ENCODE measurements at places on chromosomes 16 and 17.
A peak's percentile ranks its signal among the peaks of the same experiment; 100 is the strongest.

GRCh38 chr17:47630614-47631013, 19.1 kb upstream of the KPNB1 start:
- DNase-seq: no peak

GRCh38 chr16:21163576-21163975, 5.1 kb downstream of the LDAF1 start:
- DNase-seq: no peak

DNA sequence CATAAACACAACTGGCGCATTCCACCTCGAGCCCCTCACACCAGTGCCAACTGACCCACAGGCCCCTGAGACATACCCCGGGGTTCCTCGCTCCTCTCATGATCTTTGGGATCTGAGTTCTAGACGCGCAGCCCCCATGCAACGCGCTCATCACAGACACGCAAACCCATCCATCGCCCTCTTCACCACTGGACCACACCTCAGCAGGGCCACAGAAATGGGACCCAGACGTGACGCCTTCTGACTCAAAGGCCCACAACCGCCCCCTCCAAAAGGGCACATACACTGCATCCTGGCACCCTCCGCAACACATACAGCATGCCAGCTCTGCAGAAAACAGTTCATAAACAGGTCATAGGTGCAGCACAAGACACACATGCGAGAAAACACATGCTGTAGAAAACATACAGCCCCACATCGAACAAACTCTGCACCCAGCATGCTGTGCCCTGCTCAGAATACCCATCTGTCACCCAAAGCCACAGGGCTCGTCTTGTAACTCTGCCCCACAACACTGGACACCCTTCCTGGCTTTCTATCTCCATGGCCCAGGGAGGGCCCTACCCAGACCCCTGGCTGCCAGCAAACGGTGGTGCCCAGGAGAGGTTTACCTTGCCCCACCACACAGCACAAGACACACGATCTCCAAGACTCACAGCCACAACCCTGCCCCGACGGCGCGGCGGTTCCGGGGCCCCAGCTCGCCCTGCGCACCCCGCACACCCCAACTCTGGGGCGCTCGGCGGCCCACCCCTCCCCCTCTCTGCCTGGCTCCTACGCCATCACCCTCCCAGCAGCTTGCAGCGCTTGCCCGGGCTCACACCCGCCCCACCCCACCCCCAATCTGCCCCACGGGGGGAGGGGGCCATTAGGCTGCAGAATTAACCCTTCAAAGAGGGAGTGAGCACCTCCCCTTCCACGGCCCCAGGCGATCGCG, 887 bp downstream of the ZBTB4 start:
- DNase-seq: no peak

DNA sequence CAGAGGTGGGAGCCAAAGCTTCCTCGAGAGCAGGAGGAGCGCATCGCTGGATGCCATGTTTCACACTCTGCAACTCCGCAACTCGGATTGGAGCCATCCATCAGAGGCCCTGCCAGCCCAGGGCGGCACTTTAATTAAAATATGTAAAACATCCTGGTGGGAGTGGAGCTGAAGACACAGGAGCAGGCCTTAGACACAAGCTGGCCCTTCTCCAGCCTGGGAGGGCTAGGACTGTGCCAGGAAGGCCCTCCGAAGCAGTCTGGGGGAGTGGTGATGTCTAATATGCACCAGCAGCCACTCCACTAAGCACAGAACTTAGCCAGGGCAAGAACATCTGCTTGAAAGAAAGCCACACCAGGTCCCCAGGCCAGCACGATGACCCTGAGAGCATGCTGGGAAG, 5.8 kb upstream of the CCDC182 start:
- no peak for DNase-seq

GRCh38 chr16:7888411-7888810, 555.8 kb downstream of the RBFOX1 start:
- no peak for DNase-seq

GRCh38 chr16:31286421-31287032, 26.8 kb downstream of the ITGAM start:
- DNase-seq: no peak

- DNase-seq: no peak
Measured at GRCh38 chr16:25709213-25709612, 17.5 kb downstream of the HS3ST4 start.

DNA sequence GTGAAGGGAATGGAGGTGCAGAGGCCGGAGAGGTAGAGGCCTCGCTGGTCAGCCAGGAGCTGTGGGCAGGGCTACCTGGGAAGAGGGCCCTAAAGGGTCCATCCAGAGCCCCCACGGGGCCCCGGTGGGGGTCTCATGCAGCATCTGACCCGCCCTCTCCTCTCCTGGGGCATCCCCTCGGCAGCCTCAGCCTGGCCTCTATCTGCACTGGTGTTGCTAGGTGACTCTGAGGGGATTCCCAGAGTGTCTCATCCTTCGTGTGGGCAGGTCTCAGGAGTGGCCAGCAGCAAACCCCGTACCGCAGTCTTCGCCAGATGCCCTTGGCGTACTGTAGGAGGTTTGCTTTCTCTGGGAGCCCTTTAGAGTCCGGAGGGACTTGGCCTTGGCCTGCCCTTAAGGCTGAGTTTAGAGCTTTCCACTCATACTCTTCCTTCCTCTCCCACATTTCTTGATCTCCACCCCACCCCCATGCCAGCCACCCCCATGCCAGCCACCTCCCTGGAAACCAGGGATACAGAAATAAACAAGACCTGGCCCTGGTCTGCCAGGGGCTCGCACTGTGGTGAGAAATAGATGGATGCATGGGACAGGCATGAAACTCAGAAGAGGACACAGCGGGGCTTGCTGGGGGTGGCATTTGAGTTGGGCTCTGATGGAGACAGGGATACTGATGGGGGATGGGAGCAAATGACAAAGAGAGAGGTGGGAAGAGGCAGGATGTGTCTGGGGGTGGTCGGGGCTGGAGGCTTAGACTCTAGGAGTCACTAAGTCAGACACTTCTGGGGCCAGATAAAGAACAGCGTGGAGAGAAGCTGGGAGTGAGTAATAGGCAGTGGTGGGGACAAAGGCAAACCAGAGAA, 9.9 kb downstream of the SLC5A10 start:
- DNase-seq: peak; percentile 64

GRCh38 chr16:73172973-73173709, 125.2 kb upstream of the ZFHX3 start:
- no peak for DNase-seq

DNA sequence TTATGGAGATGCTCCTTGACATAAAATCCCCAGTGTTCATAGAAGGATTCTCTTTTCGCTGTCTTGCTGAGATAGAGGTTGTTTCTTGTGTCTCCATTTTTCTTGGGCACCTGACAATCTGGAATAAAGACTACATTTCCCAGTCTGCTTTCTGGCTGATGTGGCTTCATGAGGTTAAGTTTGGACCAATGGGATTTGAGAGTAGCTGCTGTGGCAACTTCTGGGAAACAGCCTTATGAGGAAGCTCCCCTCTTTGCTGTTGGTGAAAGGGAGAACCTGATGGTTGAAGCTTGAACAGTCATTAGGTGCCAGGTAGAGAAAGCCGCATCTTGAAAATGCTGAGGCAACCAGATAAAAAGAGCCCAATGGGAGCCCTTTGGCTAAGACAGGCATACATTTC, 24.4 kb downstream of the HS3ST4 start:
- DNase-seq: no peak

DNA sequence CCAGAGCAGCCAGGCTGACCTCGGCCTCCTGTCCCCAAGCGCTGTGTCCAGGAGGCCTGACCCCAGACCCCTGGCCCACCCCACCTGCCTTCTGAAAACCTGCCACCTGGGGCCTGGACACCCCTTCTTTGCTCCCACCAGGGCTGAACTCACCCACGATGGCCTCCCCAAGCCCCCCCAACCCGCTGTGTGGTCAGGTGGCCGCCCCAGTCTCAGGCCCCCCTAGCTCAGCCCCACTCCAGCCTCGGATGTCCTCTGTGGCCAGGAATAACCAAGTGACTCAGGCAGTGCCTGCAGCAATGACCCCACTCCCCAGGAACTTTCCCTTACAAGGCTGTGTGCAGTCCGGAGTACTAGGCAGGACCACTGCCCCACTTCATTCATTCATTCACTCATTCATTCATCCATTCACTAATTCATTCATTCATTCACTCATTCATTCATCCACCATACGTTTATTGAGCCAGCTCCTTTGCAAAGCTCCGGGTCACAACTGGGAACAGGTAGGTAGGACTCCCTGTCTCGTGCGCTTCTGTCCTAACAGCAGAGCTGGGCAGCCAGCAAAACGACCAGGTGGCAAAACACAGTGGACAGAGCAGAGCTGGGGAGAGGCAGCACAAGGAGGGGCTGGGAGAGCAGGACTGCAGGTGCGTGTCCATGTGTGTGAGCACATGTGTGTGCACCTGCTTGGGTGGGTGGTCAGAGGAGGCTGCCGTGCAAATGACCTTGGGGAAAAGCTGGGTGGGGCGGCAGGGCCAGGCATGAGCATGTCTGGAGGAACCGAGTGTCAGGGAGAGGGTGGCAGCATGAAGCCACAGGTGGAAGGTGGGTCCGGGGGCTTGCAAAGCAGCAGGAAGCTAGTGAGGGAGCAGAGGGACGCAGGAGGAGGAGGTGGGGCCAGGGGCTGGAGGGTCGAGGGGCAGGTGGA, 75.8 kb upstream of the CBX4 start:
- no peak for DNase-seq

DNA sequence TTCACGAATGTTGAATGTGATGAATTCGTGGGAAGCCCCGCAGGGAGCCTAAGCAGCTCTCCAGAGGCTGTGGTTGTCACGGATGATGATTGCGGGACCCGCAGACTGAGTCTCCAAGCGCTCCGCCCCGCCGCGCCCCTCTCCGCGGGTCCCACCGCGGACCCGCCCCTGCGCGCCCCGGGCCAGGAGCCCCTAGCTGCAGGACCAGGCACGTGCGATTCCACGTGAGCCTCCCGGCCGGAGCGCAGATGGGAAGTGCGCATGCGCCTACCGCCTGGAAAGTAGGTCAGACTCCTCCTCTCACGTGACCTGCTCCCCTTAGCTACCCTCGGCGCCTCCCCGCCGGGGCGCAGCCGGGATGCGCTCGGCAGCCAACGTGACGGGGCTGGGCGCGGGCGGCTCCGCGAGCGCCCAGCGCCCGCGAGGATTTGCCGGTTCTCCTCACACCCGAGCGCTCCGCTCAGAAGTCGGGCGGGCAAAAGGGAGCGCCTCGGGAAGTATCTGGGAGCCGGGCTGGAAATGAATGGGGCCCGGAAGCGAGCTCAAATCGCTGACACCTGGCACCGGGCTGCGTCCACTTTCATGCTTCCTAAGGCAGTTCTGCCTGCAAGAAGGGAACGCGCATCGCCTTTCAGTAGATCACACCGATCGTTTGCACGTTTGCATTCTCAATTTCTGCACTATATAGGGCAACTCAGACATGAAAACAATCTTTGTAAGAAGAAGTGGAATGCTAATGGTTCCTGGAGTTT, 26.4 kb upstream of the HLF start:
- peak; percentile 78 for DNase-seq

GRCh38 chr16:14346278-14347142, 275.4 kb downstream of the MRTFB start:
- DNase-seq: no peak

DNA sequence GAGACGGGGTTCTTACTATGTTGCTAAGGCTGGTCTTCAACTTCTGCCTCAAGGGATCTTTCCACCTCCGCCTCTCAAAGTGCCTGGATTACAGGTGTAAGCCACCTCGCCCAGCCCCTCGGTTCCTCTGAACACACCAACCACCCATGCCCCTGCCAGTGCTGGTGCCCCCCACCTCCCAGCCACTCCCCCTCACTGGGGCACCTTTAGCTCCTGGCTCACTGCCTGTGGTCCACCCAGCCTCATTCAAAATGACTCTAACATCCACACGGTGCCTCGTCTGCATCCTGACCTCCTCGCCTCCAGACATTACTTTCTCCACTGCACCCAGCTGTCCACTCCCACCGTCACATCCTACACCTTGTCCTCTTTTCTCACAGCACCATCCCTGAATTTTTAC, 55.3 kb downstream of the ARHGAP27 start:
- DNase-seq: no peak

GRCh38 chr17:63488851-63489250, 12.0 kb downstream of the ACE start:
- no peak for DNase-seq

DNA sequence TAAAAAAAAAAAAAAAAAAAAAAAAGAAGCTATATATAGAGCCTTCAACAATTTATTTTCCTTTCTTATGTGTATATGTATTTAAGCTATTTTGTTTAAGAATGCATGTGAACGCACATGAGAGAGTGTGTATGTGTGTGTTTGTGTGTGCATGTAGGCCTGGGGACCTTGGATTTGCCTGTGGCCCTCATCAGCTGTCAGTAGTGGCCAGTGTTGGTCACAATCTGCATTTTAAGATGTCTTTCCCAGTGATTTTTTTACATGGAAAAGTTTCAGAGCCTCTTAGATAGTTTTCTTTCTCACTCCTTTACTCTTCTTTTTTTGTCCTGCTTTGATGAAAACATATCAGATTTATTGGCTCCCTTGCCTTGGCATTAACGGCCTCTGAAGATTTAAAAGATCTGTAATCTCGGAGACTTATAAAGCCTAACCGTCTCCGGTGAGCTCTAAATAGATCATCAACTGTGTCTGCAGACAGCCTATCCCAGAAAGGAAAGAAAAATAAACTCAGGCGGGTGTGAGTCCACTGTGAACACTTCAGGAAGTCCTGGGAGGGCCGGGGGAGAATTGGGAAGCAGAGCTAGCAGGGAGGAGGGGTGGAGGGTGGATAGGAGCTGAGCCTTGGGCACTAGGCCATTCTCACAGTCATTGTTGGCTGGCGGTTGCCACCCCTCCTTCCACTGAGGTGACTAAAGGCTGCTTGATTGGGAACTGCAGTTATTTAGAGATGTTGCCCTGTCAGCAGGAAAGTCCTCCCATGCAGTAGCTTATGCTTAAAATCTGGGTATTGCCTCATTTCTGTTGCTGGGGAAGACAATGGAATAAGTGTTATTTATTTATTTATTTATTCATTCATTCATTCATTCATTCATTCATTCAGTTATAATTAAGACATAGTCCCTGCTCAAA, 86.8 kb downstream of the WWP2 start:
- DNase-seq: peak; percentile 68

GRCh38 chr17:310111-311010, 42.2 kb downstream of the RPH3AL start:
- no peak for DNase-seq

DNA sequence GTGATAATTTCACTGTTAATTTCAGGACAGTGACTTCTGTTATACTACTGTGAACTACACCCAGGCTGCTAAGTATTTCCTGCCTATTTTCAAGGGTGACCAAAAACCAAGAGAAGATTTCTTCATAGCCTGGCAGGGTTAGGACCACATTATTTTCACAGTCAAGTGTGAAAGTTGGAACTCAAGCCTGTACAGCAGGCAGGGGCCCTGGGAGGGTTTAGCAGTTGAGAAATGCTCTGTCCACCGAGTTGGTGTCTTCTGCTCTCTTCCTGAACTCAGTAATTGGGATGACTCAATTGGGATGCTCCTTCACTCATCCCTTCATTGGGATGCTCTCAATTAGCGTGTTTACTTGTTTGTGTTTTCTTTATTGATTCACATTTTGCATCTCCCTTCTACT, 347.3 kb upstream of the CDH11 start:
- no peak for DNase-seq

- DNase-seq: no peak
Measured at GRCh38 chr17:9900044-9900594, 5.0 kb downstream of the RCVRN start.
